ENCODE measurements at places on chromosomes 3 and 15. TPM values are rescaled to one million over a fixed set of nuclear protein-coding genes. Genes with fewer than 3 reads are reported as not detected.
A peak's percentile ranks its signal among the peaks of the same experiment; 100 is the strongest.

The ATP13A4 gene
- total RNA-seq: 0.30 TPM

The LMCD1 gene
- 29.0 TPM for total RNA-seq

The EFCC1 gene
- total RNA-seq: 10.7 TPM

The C3orf22 gene
- total RNA-seq: not detected

DNA sequence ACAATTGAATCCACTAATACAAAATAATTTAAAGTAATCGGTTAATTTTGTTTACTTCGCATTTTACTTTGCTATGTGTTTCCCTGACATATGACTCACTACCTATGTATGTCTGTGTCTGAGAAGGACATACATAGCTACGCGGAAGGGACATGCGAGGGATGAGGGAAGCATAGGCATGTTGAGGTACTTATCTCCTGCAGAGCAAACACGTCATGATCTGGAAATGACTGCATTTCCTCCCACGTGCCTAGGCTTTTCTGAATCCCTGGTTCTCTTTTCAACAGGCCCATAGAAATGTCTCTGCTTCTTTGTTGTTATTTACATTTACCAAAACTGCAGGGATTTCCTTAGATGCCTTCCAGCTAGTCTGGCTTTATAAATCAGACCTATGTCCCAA lies 27.5 kb downstream of the ALCAM start:
- H3K27me3 ChIP-seq: no peaks in the 10 kb centered on the region
- H3K4me1 ChIP-seq: peaks cover 7% of the 10 kb centered on the region
- no peak for DNase-seq
- H3K36me3 ChIP-seq: peaks cover 9% of the 10 kb centered on the region
- no peak overlapping the region for H3K4me3 ChIP-seq

DNA sequence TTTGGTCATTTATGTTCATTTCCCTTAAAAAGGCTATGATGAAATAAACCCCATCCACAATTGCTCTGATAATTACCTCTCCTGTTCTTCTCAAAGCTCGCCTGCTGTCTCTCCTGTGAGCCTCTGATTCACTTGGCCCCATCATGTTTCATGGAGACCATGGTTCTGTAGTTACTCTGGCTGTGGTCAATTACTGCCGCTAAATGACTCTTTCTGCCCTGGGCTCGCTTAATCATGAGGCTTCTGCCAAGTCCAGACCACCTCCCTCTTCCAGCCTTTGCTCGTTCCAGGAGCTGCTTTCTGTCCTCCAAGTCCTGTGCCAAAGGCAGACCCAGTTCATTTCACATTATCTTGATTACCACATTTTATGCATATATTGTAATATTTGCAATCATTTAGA lies 91.9 kb downstream of the THSD4 start:
- no peaks in the 10 kb centered on the region for H3K27me3 ChIP-seq
- H3K27ac ChIP-seq: peak overlapping the region; percentile 22

DNA sequence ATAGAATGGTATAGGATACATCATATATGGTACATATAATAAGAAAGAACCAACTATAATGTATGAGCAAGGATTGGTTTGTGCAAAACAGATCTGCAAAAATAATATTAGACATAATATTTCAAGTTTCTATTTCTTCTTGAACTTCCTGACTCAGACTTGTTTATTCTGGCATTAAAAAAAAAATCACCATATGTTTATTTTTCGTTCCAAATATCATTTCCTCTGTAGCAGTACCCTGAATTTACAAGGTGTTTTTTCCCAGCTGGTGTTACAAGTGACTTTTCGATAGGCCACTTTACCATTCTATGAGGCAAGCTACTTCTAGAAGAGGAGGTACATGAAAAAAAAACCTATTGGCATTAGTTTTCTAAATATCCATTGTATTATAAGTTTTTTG lies 785.0 kb downstream of the PDCD6IP start:
- no peaks in the 10 kb centered on the region for H3K27me3 ChIP-seq
- no peaks in the 10 kb centered on the region for H3K36me3 ChIP-seq
- no peaks in the 10 kb centered on the region for H3K4me1 ChIP-seq
- no peak for DNase-seq
- H3K27ac ChIP-seq: no peak overlapping the region

- H3K4me1 ChIP-seq: peaks cover 20% of the 10 kb centered on the region
- no peaks in the 10 kb centered on the region for H3K36me3 ChIP-seq
Measured at GRCh38 chr3:16399473-16399872, 114.0 kb downstream of the RFTN1 start.

- H3K27ac ChIP-seq: no peak overlapping the region
- peaks cover 30% of the 10 kb centered on the region for H3K36me3 ChIP-seq
- peaks cover 10% of the 10 kb centered on the region for H3K4me1 ChIP-seq
- no peaks in the 10 kb centered on the region for H3K27me3 ChIP-seq
Measured at GRCh38 chr3:98809557-98809956, 46.4 kb downstream of the ST3GAL6 start.

DNA sequence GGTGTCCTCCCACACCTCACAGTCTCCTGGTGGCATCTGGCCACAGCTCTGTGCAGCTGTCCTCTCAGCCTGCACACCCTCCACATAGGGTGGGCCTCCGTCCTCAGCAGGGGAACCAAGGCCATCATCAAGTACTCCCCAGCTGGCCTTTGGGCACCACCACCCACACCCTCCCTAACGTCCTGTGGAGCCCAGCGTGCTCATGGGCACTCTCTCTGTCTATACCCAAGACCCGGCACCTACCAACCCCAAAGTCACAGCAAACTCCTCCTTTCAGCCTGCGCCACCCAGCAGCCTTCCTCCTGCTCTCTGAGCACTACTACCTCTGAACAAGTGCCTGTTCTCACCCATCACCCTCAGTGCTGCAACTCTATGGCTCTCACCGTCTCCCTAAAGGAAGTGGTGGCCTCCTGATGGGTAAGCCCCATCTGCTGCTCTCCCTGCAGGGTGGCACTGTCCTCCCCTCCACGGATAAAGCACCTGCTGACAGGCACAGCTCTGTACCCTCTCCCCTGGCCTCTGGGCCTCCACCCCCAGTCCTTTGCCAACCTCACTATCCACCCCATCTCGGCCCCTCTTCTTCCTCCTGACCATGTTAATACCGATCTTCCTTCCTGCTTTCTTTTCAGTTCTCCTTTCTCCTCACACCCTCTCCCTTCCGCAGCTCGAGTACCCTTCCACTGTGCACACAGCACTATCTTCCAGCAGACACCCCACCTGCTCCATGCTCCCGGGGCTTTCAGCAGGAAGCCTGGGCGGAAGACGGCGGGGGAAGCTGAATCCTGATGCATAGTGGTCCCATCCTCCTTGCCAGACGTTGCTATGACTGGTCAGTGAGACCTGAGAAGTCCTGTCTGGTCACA lies 31.5 kb downstream of the SLC41A3 start:
- no peak for DNase-seq
- H3K4me3 ChIP-seq: no peak overlapping the region
- peak overlapping the region; percentile 92 for H3K27ac ChIP-seq
- peaks cover 19% of the 10 kb centered on the region for H3K36me3 ChIP-seq
- no peaks in the 10 kb centered on the region for H3K4me1 ChIP-seq

DNA sequence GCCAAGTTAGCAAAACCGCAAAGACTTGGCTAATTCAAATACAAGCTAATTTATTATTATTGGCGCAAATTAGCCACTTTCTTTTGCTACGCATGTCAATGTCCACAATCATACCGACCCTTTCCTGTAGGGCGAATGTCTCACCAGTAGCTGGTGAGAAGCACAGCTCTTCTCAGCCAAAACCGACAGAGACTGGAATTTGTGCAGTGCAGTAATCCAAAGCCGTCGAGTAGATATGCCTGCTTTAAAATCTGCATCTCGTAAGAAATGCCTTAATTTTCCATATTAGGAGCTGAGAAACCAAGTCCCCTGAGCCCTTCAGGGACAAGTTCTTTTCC lies 614 bp upstream of the MINDY2 start:
- H3K36me3 ChIP-seq: no peaks in the 10 kb centered on the region
- no peak for DNase-seq
- H3K27ac ChIP-seq: peak overlapping the region; percentile 93
- H3K4me1 ChIP-seq: peaks cover 10% of the 10 kb centered on the region
- no peak overlapping the region for H3K4me3 ChIP-seq
- no peaks in the 10 kb centered on the region for H3K27me3 ChIP-seq

DNA sequence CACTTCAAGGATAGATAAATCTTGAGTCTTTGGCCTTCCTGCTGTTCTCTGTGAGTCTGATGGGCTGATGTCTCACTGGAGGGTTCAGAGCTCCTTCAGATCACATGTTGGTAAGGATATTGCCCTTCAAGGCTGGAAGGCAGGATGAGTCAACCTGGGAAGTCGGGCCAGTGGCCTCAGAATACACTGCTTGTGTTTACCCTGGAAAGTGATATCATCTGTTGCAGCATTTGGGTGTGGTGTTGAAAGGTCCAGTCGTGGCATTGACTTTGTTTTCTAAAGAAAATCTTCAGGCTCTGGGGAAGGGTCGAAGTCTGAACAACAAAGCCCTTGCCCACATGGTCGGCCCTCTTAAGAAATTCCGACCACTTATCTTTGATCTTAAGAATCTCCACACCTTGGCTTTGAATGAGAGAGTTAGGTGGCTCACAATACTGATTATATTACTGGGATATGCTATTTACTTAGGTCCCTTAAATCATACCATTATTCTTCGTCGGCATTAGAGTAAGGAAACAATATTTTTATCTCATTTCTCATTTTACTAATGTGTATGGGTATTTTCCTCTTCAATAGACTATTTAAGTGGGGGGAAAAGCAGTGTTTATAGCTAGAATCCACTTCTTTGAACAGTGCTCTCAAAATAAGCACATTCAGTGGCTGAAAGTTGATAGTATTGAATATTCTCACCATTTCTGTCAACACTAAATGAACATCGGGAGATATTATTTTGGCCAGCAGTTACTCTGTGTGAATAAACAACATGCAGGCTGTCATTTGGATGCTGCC lies 303.9 kb upstream of the RASGRP1 start:
- H3K4me1 ChIP-seq: no peaks in the 10 kb centered on the region
- no peaks in the 10 kb centered on the region for H3K36me3 ChIP-seq
- no peaks in the 10 kb centered on the region for H3K27me3 ChIP-seq
- no peak overlapping the region for H3K27ac ChIP-seq
- H3K4me3 ChIP-seq: no peak overlapping the region

- peaks cover 6% of the 10 kb centered on the region for H3K27me3 ChIP-seq
- H3K4me3 ChIP-seq: no peak overlapping the region
Measured at GRCh38 chr3:39505866-39506742, 38.6 kb downstream of the MOBP start.

GRCh38 chr3:49422379-49423248 lies at the start of gene AMT:
AMT (minus strand) TSS chr3:49422473; CDS start chr3:49422450, 23 bp downstream.
- peaks cover 16% of the 10 kb centered on the region for H3K4me1 ChIP-seq
- H3K4me3 ChIP-seq: peak within 1 kb of the TSS; percentile 90
- no peaks in the 10 kb centered on the region for H3K27me3 ChIP-seq
- DNase-seq: peak; percentile 67

DNA sequence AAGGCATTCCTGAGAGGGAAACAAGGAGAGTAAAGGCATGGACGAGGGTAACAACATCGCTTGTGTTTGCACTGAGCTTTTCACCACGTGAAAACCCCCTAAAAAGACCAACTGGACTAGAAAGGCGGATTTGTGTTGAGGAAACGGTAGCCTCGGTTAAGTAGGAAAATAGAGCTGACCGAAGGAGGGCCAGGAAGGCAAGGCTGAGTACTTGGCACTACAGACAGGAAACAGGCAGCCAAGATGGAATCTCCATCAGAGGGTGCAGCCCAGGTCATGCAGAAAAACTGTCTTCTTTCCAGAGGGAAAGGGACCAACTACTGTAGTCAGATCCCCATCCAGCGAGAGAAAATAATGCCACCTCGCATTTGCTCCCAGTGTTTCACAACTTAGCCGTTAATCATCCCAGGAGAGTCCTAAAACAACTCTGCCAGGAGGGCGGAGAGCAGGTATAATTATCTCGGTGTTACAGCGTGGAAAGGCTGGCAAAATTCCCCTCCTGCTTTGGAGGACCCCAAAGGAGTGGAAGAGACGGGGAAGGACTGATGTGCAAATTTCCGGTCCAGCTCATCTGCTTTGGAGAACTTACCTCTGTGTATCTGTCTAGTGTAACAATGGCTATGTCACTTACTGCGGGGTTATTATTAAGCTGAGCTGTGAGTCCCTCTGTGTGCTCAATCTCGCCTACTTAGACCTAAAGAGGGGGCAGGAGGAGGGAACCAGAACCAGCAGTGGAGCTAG lies 77.2 kb downstream of the MYO1E start:
- H3K36me3 ChIP-seq: no peaks in the 10 kb centered on the region
- H3K4me3 ChIP-seq: no peak overlapping the region
- H3K4me1 ChIP-seq: peaks cover 54% of the 10 kb centered on the region
- no peaks in the 10 kb centered on the region for H3K27me3 ChIP-seq
- peak overlapping the region; percentile 69 for H3K27ac ChIP-seq
- DNase-seq: no peak

GRCh38 chr3:144229953-144230352 lies 258.3 kb downstream of the DIPK2A start:
- no peak for DNase-seq
- H3K4me3 ChIP-seq: no peak overlapping the region
- H3K4me1 ChIP-seq: no peaks in the 10 kb centered on the region
- H3K27me3 ChIP-seq: no peaks in the 10 kb centered on the region
- no peaks in the 10 kb centered on the region for H3K36me3 ChIP-seq
